IMR-90 (cell line): ENCODE measurements at places on chromosomes 6 and 20.

DNA sequence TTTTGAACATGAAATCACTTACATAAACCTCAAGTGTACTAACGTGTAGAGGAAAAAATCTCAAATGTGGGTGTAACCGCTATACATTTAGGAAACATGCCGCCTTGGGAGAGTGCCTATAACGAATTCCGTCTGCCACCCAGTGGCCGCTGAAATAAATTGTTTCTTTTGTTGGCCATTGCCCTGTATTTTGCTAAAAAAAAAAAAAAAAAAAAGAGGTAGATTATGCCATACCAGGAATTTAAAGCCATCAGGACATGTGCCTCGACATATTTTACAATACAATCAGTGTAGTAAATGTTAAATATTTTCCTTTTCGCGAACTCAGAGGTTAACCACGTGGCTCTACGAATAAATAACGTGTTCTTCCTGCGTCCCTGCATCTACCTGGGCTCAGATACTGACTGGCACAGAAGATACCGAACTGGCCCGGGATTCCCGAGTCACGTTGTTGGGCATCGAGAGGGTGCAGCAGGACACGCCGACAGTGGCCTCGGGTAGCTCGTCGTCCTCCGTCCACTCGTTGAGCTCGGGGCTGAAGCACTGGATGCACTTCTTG is 14.3 kb downstream of the KLHL31 start:
- peak; percentile 78 for DNase-seq

DNA sequence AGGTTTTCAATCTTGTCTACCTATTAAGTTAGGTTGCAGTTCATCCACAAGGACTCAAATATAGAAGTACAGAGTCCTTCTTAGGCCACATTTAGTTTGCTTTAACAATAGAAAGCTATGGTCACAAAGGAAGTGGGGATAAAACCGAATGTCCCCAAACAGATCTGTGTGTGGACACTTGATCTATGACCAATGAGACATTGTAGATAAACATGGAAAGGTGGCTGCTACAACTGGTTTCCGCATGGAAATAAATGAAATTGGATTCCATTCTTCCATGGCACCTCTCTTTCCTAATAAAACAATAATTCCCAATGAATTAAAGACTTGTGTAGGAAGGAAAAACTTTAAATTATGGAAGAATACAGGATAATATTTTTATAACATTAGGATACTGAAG is 20.4 kb upstream of the DOK5 start:
- no peak for DNase-seq

DNA sequence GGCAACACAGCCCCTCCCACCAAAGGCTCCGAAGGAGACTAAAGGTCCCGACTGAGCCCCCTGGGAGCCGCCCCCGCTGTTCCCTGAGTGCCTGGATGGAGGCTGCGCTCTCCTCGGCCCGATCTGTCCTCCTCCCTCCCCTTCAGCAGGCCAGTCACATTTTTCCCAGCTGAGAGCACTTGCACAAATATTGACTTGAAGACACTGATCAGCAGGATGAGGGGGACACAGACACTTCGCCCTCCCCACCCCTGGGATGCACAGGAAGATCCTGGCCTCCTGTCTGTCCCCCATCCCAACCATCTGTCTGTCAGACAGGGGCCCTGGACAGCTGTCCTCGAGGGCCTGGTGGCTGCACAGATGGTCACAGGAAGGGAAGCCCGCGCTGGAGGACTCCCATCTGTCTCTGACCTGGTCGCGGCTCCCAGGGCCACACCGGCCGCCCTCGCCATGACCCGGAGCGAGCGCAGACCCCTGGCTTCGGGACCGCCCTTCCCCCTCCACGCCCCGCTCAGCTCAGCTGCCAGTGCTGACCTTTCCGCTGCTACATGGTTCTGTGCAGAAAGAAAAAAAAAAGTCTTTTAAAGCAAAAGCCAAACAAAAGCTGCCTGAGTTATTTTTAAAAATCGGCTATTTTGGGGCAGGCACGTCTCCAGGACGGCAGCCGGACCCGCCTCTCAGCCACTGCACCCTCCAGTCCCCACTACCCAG is 11.1 kb downstream of the LAMA5 start:
- DNase-seq, result no peak

- DNase-seq, result no peak
Observed at GRCh38 chr6:146153040-146153758, 124.3 kb downstream of the GRM1 start.

DNA sequence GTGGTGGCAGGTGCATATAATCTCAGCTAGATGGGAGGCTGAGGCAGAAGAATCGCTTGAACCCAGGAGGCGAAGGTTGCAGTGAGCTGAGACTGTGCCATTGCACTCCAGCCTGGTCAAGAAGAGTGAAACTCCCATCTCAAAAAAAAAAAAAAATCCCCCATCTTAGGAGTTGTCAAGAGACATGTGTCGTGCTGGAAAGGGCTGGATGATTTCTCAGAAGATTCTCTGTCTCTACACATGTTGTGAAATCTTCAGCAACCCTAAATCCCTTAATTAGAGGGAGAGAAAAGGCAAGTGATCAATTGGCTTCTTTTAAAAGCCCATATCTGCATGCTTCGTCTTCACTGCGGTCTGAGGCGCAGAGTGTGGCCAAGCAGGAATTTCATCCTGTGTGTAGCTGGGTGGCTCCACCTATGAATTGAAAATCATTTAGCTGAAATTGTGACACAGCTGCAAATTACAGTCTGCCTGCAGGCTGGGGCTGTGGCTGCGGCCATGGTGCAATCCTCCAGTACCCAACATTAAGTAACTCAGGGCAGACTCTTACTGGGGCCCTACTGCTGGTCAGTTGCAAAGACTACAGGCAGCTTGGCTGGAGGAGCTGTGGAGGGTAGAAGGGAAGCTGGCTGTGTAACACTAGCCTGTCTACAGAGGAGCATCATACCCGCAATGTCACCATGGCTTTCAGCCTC is 3.2 kb upstream of the TGM3 start:
- DNase-seq, result no peak

- peak; percentile 84 for DNase-seq
Observed at GRCh38 chr6:106128981-106129781, 43.0 kb downstream of the PRDM1 start.

DNA sequence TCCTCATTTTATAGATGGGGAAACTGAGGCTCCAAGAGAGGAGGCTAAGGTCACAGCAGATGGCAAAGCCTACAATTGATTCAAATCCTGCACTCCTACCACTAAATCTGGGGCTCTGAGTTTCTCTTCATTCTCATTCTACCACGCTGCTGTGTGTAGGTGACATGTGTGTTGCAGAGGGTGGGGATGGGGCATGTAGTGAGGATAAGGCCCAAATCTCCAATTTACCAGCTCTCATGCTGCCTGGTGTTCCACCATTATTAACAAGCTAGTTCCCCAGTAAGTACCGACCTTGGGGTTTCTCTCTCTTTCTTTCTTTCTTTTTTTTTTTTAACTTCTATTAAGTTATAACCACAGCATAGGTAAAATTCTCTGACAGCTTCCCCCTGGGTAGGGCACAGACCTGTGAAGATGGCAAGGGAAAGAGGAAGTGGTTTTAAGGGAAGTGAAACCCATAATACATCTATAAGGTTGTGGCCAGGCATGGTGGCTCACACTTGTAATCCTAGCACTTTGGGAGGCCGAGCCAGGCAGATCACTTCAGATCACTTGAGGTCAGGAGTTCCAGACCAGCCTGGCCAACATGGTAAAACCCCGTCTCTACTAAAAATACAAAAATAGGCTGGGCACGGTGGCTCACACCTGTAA is 13.0 kb upstream of the MATN4 start:
- no peak for DNase-seq

DNA sequence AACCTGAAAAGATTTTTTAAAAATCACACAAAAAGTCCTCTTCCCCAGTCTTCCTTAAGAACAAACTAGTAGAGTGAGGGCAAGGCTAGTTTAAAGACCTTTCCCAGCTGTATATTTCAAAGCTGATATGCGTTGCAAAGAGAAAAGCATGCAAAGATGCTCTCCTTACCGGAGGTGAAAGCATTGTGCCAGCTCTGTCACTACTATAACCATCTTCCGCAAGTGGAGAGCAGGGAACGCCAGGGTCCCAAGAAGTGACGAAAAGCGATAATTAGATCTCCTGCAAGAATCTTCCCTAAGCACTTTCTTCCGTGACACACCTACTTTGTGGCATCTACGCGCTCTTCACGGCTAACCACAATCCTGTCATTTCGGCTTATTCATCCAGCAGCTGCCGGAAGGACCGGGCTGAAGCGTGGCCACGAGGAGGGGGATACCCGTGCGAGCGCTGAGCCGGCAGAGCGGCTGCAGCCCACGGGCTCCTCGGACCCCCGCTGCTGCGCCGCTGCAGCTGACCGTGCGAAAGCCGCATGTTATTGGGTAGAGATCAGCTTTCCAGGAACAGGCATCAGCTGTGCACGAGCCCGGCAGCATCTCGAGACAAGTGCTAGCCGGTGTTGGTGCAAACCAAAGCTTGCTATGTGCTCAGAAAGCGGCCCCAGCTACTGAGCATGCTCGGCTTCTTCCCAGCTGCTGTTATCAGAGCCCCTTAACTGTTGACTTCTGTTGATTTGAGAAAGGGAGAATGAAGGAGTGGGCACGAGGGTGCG is 57.2 kb upstream of the ARHGAP18 start:
- peak; percentile 77 for DNase-seq

GRCh38 chr6:105474234-105474633 is 71.4 kb upstream of the PREP start:
- DNase-seq, result no peak

DNA sequence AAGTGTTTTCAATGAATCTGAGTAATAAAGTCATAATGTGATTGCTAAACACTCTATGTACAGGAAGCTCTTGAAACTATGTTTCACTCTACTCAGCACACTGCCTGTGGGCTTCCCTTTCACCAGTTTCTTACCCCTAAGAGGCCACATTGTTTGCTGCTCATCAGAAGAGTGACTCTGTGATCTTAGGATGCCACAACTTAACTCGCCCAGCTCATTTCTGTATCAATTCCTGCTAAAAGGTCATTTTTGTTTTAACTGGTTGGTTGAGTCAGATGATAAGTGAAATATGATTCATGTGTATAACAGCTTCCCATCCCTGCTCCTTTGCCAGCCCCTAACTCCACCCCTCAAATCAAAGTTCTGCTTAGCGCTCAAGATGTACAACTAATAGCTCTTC is 9.8 kb upstream of the NDUFAF4 start:
- DNase-seq, result peak; percentile 44

DNA sequence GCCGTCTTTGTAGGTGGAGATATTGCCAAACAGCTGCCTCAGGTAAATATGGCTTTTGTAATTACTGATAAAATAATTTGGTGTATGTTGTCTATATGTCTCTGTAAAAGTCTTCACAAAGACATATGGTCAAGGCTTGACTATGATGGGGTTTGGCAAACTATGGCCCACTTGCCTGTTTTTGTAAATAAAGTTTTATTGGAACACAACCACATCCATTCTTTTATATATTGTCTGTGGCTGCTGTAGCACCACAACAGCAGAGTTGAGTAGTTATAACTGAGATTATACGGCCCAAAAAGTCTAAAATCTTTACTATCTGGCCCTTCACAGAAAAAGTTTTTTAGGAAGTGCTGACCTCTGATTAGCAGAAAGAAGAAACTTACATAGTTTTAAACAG is 133.6 kb downstream of the DNAH8 start:
- DNase-seq, result no peak

DNA sequence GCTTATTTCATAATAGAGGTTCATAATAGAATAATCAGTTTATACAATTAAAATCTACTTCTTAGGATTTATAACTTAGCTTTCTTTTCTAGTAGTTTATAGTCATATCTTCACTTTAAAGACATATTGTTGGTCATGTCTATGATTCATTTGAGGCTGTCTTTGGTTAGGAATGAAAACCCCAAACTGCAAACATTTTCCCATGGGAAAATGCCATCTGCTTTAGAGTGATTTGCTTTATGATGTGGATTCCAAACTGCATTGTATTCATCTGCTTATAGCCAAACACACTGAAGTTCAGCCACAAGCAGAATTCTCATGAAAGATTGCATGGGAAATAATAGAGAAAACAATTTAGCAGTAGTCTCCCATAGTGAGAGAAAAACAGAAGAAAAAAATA is 128.0 kb downstream of the RFPL4B start:
- peak; percentile 89 for DNase-seq

DNA sequence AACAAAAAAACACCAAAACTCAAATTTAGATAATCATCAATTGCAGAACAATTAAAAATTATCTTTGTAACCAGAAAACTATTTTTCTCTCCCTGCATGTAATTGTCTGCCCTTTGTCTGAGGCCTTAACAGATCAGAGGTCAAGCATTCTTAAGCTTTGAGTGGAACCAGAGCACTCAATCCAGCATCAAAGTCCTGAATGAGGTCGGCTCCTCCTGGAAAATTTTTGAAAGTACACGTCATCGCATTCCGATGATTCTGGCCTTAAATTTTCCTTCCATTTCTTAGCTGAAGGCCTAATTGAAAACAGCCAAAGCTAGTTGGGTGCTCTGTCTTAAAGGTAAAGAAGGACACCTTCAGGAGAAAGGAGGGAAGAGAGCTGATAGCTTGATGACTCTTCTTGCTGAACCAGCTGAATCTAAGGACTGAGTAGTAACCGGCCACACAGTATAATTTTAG is 510.2 kb upstream of the SULF2 start:
- DNase-seq, result peak; percentile 94

- no peak for DNase-seq
Observed at GRCh38 chr6:11762794-11763459, 15.7 kb downstream of the ADTRP start.

- DNase-seq, result no peak
Observed at GRCh38 chr20:57782631-57783041, 72.8 kb upstream of the PMEPA1 start.

GRCh38 chr20:56778765-56779195 is 149.7 kb downstream of the TFAP2C start:
- DNase-seq, result peak; percentile 42

DNA sequence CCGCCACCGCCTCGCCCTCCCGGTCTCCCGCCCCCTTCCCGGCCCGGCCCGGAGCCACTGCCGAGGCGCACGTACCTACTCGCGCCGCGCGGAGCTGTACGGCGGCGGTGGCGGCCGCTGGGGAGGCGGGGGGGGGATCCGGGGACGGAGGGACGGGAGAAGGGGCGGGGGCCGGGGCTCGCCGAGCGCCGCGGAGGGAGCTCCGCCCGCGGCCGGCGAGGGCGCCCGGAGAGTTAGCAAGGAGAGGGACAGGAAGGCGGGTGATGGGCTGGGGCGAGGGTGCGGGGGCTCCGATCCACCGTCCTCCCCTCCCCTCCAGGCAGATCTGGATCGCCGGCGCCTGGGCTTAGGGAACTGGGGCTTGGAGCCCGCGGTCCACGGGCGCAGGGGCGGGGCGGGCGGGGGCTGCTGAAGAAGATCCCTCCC is 548 bp upstream of the TMEM74B start:
- no peak for DNase-seq
